ENCODE measurements at places on chromosomes 6 and 20.

GRCh38 chr20:57022306-57022705, 244.1 kb downstream of the BMP7 start:
- DNase-seq, result no peak

GRCh38 chr20:50317609-50318008, 127.0 kb downstream of the CEBPB start:
- no peak for DNase-seq

DNA sequence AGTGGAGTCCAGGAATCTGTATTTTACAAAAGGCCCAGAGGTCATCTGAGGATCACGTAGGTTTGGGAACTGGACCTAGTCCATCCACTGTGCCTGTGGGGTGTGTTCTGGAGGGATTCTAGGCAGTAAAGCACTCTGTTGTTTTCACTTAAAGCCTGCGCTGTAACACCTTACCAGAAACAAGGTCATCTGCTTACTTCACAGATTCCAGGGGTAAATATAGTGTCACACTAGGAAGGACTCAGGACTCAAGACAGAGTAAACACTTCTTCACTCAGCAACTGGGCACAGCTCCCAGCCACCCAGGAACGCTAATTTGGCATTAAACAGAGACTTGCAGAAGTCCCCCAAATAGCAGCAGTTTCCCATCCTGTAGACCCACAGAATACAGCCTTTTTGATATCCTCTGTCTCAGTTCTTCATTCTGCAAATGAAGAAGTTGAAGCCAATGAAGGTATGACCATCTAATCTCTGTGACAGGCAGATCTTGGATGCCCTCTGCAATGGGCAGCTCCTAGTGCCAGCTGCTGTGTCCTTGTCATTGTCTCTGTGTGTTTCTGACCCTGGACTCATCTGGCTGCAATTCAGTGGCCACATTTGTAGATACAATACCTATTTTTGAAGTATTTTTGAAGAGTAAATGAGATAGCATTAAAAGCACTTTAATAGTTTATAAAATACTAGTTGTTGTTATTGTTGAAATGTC, 129.1 kb downstream of the SLC24A3 start:
- DNase-seq, result no peak

DNA sequence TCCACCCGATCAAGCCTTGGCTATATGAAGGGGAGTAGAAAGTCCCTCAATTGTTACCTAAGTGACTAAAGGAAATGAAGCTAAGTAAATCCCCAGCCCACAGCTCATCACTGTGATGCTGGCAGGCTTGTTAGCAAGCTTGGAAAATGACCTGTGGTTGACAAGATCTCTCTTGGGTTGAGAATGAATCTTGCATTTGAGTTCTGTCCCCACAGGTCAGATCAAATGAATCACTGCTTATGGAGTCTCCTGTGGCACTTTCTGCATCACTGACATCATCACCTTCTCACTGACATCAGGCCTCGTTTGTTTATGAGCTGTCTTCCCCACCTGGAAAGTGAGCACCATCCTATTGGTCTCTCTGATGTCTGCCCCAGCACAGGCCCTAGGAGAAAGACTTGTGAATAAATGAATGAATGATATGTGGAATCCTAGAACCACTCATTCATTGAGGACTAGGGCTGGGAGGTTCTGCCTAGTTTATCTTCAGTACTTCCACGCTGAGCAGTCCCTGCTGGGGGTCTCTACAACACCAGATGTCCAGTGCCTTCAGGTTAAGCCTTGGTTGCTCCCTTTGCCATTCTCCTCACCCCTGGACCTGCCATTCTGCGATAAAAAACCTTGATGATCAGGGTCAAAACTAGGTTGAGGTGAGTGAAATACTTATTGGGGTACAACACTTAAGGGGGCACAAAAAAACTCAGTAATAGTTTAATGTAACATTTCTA, 318.4 kb upstream of the MOCS1 start:
- DNase-seq, result no peak

GRCh38 chr6:87334683-87335082, 5.6 kb upstream of the GJB7 start:
- no peak for DNase-seq

DNA sequence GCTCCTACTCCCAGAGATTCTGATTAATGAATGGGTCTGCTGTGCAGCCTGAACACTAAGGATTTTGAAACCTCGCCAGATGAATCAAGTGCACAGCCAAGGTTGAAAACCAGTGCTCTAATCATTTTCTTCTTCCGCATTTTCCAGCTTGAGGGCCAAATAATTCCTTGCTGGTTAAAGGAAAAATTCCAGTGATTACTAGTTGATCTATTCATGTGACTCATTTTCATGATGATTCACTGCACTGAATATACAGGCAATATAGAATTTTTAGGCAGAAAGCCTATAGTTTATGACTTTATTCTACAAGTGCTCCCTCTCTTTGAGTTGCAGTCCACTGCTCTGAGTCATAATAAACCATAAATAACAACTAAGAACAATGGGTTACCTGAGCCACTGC, 80.6 kb upstream of the PROKR2 start:
- no peak for DNase-seq

DNA sequence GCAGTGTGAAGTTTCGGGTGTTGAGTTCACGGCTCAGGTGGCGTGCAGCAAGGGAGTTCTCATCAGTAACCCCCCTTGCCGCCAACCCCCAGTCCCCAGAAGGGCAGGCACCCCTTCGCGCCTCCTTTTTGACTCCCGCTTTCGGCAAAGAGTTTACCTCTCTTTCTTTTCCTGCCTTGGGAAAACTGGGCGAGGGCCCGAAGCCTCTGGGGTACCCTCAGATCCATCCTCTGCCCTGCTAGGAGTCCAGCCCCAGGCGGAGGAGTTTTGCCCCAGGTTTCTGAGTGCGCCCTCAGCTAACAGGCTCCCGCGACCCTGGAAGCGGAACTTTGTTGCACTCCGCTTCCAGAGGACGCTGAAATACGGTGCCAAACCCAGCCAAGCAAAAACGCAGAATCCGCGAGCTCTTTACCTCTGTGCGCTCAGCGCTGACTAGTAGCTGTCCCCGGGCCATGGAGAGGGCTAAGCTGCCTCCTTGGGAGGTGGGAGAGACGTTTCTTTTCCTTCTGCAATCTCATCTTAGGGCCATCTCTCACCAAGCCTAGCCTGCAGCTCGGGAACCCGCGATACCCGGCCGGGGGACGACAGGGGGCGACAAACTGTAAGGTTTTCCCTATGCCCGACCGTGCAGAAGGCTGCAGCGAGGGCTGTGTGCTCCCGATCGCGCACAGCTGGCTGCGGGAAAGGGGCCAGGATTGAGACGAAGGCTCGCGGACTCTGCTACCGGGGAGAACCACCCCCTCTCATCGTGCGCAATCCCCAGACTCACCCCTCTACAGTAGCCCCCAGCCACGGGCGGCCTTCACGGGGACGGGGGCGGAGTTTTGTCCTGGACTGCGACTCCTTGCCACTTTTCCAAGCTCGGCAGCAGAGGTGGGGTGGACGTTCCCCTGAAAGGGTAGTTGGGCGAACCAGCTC, 2.7 kb upstream of the PAX1 start:
- DNase-seq, result no peak

GRCh38 chr6:28794175-28795002, 129.4 kb downstream of the TRIM27 start:
- no peak for DNase-seq

All from cardiac septum (tissue), 1 donor.